Neural crest cell (in vitro differentiated cells): ENCODE measurements at places on chromosomes 6 and 20. TPM values are rescaled to one million over a fixed set of nuclear protein-coding genes. Genes with fewer than 3 reads are reported as not detected.

The ADGRF1 gene
- total RNA-seq = 0.09 TPM in 1 of 2 replicates, not detected in the other

The SAMD3 gene
- 0.58 and 0.73 TPM in 2 replicates for total RNA-seq

The FOXP4 gene
- total RNA-seq = 57.9 and 62.4 TPM in 2 replicates

The ADGB gene
- not detected in 2 replicates for total RNA-seq

The STX7 gene
- total RNA-seq = 30.0 and 34.5 TPM in 2 replicates

The UBE3D gene
- 10.3 and 17.1 TPM in 2 replicates for total RNA-seq

The MCCD1 gene
- not detected in 2 replicates for total RNA-seq

The CLDN20 gene
- not detected in 2 replicates for total RNA-seq

The BTN1A1 gene
- total RNA-seq = not detected in 2 replicates

The SLC22A16 gene
- not detected in 2 replicates for total RNA-seq

The THBS2 gene
- 0.39 and 1.3 TPM in 2 replicates for total RNA-seq

The PTK7 gene
- total RNA-seq = 101 and 106 TPM in 2 replicates

The ASIP gene
- not detected in 2 replicates for total RNA-seq

The ADAM33 gene
- total RNA-seq = 3.0 and 3.2 TPM in 2 replicates

The PLAGL1 gene
- total RNA-seq = 29.7 and 29.9 TPM in 2 replicates

The PBOV1 gene
- not detected in 2 replicates for total RNA-seq

The SMLR1 gene
- not detected in 2 replicates for total RNA-seq

The MICA gene
- total RNA-seq = 21.1 and 21.7 TPM in 2 replicates

The TMEM244 gene
- total RNA-seq = not detected in 2 replicates

The ZKSCAN3 gene
- 11.5 and 12.1 TPM in 2 replicates for total RNA-seq

The SLC24A3 gene
- 0.27 and 0.51 TPM in 2 replicates for total RNA-seq

The SPTLC3 gene
- total RNA-seq = 0.09 and 0.33 TPM in 2 replicates

The MYCT1 gene
- not detected in 2 replicates for total RNA-seq

The TMEM200A gene
- 2.9 and 3.2 TPM in 2 replicates for total RNA-seq

The OPN5 gene
- total RNA-seq = not detected in 2 replicates

The HRH3 gene
- 0.75 and 0.86 TPM in 2 replicates for total RNA-seq

The WFDC2 gene
- 7.4 and 8.7 TPM in 2 replicates for total RNA-seq

The HIVEP1 gene
- 21.5 and 24.0 TPM in 2 replicates for total RNA-seq

The ARFGEF2 gene
- total RNA-seq = 16.9 and 18.0 TPM in 2 replicates

The HSPA1A gene
- total RNA-seq = 70.3 and 72.3 TPM in 2 replicates

The ID1 gene
- 4.3 and 5.8 TPM in 2 replicates for total RNA-seq

The RFX6 gene
- total RNA-seq = not detected in 2 replicates

The RAET1G gene
- total RNA-seq = not detected in 2 replicates

The CFAP206 gene
- total RNA-seq = 0.86 and 0.93 TPM in 2 replicates

The HLA-DMA gene
- 0.89 and 1.7 TPM in 2 replicates for total RNA-seq

The SYTL3 gene
- total RNA-seq = 0.20 and 0.28 TPM in 2 replicates

The PAX1 gene
- not detected in 2 replicates for total RNA-seq

The MDN1 gene
- 46.6 and 49.0 TPM in 2 replicates for total RNA-seq

The ARMC2 gene
- total RNA-seq = 10.0 and 10.1 TPM in 2 replicates

The CNR1 gene
- total RNA-seq = 8.4 and 9.9 TPM in 2 replicates

The C6orf58 gene
- total RNA-seq = 0.82 TPM in 1 of 2 replicates, not detected in the other

The COL12A1 gene
- 50.2 and 51.1 TPM in 2 replicates for total RNA-seq

The CDSN gene
- total RNA-seq = not detected in 2 replicates

The UST gene
- 5.5 and 6.1 TPM in 2 replicates for total RNA-seq

The HLA-DPB1 gene
- 18.7 and 20.4 TPM in 2 replicates for total RNA-seq

The ZNF165 gene
- 0.91 and 0.98 TPM in 2 replicates for total RNA-seq

The ZC2HC1B gene
- not detected in 2 replicates for total RNA-seq

The MRPS26 gene
- 77.9 and 80.7 TPM in 2 replicates for total RNA-seq

The ANGPT4 gene
- 0.07 TPM in 1 of 2 replicates, not detected in the other for total RNA-seq

The GSTA3 gene
- total RNA-seq = not detected in 2 replicates

The MUCL3 gene
- total RNA-seq = not detected in 2 replicates
